Kasumi-1 (cell line): ENCODE measurements at places on chromosomes 16 and 17.

DNA sequence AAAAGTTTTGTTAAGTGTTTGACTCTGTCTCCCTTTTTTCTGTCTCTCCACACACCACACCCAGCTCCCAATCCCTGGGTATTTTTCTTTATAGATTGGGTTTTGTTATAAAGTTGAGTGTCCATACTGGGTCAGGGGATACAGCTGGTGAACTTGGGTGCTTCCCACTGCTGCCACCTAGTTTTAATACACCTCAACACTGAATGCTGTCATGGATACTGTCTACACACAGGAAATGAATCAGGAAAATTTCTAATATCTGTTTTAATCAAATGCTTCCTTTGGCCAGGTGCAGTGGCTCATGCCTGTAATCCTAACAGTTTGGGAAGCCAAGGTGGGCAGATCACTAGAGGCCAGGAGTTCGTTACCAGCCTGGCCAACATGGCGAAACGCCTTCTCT lies 5.3 kb upstream of the TAOK1 start:
- DNase-seq, result no peak

DNA sequence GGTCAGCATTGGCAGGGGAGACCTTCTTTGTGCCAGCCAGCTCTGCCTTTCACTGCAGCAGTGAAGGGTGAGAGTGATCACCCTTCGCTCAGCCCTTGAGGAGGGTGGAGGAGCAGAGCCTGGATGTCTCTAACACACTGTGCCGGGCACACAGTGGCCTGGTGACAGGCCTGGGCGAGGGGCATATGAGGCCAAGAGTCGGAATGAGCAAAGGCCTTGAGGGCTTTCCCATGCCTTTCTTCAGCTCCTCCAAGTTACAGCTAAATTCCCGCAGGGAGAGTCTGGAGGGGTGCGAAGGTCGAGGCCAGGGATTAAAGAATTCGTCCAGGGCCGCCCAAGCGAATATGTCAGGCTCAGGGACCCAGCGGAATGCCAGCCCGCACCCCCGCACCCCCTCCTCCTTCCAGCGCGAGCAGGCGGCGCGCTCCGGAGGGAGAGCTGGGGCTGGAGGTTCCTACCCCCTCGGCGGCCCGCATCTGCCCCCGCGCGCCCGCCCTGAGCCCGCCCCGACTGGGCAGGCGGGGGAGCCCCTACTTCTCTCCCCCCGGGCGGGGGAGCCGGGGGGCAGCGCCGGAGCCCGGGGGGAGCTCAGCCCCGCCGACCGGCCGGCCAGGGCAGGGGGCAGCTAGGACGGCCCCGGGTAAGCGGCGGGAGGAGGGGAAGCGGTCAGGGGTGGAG lies at the start of gene RASL10B:
TSS of gene RASL10B (plus strand) at position 401 of the 678 bp plus-strand sequence. CDS start 3,546 bp downstream, outside the sequence.
- peak; percentile 51 for DNase-seq

GRCh38 chr17:81422776-81423697 lies 27.8 kb downstream of the BAHCC1 start:
- peak; percentile 47 for DNase-seq

- DNase-seq, result no peak
Observed at GRCh38 chr17:10316801-10317542, 55.8 kb downstream of the MYH13 start.

- DNase-seq, result no peak
Observed at GRCh38 chr16:76071690-76072089, 205.5 kb upstream of the CNTNAP4 start.

DNA sequence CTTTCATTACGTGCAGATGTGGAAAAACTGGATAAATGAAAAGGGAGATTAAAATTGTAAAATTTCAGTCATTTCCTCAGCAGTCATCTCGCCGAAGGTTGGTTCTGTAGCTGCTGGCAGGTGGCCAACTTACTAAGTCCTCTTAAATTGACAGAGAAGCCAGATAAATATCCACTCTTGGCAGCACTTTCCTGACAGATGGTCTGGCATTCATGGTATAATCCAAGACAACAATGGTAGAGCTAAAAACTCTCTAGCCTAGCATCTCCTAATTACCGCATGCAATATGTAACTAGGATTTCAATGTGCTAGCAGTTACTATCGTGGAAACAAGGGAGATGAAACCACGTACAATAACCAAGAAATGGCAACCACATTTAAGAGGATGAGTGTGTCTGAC lies 306.3 kb downstream of the CNTNAP4 start:
- DNase-seq, result no peak

- DNase-seq, result peak; percentile 24
Observed at GRCh38 chr17:67421869-67422273, 44.8 kb downstream of the PITPNC1 start.

- DNase-seq, result no peak
Observed at GRCh38 chr17:69141431-69142174, at the start of gene ABCA6. Gene ABCA6, minus strand, starts transcription at chr17:69141895. Its CDS starts 1,192 bp downstream, at chr17:69140703.

DNA sequence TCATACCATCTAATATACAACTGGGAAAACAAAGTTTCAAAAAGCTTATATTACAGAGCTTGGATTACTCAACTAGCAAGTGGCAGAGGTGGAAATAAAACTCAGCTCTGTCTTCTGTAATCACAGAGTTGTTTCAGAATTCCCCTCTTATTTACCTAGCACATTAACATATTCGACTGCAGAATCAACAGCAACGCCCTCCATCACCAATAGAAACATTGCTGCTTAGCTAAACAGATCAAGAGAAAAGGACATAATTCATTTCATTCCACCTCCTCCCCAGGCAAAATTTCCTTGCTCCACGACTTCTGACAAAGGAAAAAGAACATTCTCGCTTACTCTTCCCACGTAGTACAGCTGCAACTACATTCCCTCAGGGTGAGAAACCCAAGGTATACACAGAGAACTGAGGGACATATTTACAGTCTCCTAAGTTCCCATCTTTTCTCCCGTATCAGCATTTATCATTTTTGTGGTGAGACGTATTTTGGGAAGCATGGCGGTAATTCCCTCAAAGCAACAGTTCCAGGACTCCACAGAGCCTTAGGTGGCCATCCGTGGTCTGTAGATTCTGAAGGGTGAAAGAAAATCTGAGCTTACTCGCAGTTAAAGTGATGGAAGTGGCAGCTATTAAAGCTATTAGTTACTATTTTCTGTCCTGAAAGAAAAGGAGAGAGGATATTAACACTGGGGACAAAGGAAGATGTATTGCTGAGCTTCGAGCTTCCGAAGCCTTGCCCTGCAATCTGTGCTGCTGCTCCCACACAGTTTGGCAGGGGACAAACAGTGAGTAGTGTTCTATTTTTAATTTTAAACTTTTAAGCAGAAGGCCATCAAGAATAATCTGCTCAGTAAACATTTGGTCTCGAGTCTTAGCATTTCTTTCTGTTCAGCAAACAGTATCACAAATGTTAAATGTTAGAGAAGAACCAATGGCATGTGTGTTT lies 1296.2 kb downstream of the CDH8 start:
- no peak for DNase-seq

DNA sequence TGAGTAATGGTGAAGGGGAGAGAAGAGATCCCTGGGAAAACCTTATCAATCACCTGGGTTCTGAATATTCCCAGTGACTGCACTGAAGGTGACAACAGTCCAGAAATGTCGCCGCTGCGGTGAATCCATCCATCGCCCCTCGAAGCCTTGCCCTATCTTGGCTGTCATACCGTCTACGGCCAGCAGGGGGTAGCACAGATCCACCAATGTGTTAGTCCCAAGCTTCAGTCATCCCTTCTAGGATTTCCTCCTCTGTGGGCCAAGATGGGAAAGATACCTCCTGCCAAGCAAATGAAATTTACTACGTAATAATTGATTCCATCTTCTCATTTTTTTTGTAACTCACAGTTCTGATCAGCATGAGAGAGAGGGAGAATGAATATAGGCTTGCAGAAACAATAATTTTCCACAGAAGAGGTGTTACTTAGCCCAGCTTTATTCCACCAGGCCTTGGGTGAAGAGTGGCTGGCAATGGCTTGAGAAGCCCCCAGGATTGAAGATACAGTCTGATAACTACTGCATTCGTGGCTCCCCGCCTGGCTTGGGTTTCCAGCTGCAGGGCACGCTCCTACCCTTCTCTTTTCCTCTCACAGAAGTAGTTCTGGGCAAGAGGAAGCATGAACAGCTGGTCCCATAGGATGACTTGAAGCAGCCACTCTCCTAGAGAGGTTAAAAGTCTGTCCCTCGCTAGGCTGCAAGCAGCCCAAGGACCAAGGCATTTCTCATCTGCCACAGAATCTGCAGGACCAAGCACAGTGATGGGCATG lies 2.6 kb upstream of the FMNL1 start:
- peak; percentile 87 for DNase-seq

DNA sequence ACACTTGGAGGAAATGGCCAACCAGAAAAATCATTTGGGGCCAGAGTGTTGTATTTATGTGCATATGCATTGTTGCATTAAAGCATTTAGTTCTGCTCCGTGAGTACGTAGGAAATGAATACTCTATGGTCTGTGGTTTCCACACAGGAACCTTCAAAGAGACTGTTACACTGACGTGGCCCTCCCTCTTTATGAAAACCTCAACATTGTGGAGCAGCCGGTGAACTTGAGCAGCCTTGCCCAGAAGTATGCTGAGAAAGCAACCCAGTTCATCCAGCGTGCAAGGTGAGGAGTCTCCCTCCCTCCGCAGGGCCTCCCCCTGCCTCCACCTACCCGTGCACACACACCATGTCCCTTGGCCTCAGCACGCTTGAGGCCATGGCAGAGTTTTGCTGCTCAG lies 65.2 kb downstream of the ARSG start:
- peak; percentile 96 for DNase-seq

- DNase-seq, result no peak
Observed at GRCh38 chr17:71342737-71343136, 778.1 kb upstream of the SOX9 start.

- no peak for DNase-seq
Observed at GRCh38 chr17:21823643-21824042, 131.3 kb downstream of the KCNJ18 start.

DNA sequence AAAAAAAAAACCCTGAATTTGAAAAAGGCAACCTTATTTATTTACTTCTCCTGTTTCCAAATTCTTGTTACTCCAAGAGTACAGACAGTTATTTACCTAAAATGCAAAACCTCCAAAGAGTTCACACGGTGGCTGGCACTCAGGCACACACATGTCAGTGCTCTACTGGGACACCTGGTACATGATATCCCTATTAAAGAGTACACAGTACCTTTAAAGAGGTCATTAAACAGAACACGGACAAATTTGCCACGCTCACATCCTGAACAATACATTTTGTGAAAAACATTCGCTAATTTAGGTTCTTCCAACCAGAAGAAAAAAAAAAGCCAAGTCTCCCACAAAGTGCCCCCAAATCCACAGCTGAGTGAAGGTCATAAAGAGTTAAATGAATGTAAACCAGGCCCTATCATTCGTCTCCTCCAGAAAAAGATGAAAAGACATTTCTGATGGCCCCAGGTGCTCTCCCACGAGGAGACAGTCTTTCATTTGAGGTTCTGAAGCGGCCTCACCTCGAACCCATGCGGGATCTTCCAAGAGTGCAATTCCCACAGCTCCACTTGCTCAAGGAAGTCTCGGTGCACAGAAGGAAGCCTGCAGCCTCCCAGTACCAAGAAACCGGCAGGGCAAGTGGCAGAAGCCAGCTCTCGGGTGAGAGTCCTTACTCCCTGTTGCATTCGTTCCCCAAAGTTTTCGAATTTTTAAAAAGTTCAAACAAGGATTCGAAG lies 993 bp downstream of the ERN1 start:
- peak; percentile 44 for DNase-seq

DNA sequence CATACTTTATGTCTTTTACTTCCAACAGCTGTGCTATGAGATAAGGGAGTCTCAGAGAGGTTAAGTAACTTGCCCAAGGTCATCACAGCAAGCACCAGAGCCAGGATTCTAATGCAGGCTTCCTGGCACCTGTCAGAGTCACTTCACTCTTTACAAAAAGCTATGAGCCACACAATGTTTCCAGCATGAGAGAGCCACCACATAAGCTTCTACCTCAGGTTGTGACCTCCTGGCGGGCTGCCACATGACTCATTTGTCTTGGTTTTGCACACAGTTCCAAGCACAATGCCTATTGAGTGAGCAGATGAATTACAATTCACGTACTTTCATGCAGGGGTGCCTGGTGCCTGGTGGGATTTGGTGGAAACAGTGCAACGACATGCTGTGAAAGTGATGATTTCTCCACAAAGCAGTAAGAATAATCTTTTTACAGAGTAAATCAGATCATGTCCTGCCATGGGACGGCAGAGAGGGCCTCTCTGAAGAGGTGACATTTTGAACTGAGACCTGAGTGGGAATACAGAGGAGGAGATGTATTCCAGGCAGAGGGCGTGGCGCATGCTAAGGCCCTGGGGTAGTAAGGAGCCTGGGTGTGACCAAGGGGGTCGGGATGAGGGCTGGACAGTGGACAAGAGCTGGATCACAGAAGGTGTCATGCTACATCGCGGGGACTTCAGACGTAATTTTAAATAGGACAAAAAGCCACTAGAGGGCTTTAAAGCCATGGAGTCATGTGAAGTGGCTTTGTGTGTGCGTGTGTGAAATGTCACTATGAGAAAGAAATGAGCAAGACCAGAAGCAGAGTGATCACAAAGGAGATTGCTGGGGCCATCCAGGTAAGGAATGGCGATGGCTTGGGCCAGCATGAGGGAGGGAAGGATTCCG lies 53.4 kb downstream of the CACNG3 start:
- peak; percentile 0 for DNase-seq

DNA sequence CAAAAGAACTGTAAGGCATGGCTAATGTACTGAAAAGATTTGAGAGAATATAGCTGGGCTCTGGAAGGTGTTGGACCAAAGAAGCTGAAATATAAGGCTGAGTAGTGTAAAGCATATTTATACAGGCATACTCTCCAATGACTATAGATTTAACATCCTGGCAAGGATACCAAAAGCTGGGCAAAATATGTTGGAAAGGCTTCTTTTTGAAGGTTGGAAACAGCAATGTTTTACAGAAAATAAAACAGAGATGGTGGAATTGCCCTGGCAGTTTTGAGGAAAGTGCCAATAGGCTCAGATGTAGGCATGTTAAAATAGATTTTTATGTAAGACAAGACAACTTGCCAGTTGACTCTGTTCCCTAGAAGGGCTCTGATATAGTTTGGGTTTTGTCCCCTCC lies 184.1 kb upstream of the SHISA6 start:
- no peak for DNase-seq

DNA sequence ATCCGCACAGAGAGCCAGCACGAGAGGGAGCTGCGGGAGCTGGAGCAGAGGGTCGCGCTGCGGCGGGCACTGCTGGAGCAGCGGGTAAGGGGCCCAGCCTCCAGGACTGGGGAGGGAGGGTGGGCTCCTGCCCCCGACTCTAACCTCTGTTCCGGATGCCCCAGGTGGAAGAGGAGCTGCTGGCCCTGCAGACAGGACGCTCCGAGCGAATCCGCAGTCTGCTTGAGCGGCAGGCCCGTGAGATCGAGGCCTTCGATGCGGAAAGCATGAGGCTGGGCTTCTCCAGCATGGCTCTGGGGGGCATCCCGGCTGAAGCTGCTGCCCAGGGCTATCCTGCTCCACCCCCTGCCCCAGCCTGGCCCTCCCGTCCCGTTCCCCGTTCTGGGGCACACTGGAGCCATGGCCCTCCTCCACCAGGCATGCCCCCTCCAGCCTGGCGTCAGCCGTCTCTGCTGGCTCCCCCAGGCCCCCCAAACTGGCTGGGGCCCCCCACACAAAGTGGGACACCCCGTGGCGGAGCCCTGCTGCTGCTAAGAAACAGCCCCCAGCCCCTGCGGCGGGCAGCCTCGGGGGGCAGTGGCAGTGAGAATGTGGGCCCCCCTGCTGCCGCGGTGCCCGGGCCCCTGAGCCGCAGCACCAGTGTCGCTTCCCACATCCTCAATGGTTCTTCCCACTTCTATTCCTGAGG lies 4.4 kb downstream of the HIRIP3 start:
- no peak for DNase-seq
